ENCODE measurements at places on chromosomes 2 and 18.

GRCh38 chr2:80403081-80403480, 98.5 kb upstream of the LRRTM1 start:
- DNase-seq: no peak

- no peak for DNase-seq
Measured at GRCh38 chr2:216761133-216761532, 65.8 kb upstream of the IGFBP5 start.

DNA sequence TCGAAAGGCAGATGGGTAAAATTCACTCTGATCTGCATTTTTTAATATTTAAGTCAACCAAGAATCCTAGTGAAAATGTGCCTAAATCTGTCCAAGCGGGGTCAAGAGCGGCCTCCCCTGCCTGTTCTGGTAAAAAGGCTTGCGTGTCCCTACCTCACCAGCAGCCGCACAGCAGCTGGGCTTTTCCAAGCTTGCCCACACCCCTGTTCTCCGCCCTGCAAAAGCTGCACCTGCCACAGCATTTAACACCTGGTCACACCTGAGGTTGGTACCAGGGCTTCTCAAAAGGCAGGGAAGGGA, 25.8 kb upstream of the TMEM182 start:
- no peak for DNase-seq

DNA sequence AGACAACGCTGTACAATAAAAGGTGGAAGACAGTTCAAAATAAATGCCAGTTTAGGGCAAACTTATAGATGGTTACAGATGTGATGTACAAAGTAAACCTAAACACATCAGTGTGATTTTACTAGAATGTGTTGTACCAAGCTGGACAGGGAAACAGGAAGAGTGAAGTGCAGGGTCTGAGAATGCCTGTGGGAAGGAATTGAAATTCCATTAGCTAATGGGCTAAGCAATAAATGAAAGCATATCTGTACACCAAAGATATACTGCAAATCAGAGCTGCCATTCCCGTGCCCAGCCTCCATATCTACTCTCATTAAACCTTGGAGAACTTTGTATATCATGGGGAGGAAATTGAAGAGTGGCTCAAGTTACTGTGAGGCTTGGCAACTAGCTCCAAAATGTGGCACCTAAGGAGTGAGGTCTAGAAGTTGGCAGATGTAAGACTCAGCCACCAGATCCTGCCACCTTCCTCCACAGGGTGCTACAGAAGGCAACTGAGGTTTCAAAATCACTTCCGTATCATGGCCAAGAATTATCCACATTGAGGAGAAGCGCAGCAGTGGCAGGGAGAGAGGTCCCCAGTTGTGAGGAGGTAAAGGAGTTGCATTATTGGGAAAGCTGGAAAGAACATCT, 277.8 kb downstream of the TCF4 start:
- DNase-seq: no peak

GRCh38 chr18:6557057-6557769, 142.5 kb upstream of the L3MBTL4 start:
- DNase-seq: no peak

- DNase-seq: no peak
Measured at GRCh38 chr2:157786663-157787363, 89.3 kb downstream of the ACVR1 start.

DNA sequence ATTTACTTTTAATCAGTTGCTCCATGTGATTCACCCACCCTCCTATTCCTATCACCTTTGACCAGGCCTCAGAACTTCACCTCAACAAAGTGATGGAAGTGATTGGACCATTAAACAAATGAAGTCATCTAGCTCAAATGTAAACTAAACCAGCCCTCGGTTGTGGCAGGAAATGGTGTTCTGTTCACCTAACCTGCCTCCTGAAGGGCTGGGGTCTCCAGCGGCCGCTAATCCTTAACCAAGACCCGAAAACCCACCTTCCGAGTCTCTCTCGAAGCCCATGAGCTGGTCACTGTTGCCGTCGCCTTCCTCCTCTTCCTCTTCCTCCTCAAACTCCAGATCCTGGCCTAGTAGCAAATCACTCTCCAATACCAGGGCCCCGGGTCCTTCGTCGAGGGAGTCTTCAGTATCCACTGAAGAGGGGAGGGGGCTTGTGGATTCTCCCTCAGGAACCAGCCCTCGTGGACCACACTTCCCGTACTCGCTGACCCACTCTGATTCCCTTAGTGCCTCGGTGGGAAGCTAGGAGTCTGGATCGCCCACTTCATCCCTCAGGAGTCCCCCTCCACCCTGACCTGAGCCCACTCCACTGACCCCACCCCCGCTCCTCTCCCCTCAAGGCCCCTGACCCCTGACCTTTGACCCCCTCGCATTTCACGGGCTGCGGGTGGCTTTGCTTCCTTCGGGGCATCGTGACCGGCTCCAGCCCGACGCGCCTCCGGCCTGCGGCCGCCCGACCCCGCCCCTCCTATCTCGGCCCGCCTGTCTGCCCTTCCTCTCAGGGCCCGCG, 503 bp downstream of the ZNF513 start:
- DNase-seq: no peak

DNA sequence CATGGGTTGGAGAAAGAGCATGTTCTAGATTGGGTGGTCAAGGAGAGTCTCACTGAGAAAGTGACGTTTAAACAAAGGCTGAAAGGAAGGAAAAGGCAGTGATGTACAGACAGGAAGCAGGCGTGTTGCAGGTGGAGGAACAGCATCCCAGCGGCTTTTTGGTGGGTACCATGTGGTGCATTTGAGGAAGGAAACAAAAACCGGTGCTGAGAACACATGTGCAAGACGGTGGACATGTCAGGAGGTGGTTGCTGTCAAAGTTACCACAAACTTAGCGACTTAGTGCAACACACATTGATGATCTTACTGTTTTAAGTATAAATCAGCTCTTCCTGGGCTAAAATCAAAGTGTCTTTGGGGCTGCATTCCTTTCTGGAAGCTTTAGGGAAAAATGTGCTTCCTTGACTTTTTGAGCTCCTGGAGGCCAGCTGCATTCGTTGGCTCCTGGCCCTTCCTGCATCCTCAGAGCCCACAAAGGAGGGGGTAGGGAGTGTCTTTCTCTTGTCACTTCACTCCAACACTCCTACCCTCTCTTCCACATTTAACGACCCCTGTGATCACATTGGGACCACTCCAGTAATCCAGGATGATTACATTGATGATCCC, 380.6 kb downstream of the FBXO15 start:
- no peak for DNase-seq

- DNase-seq: no peak
Measured at GRCh38 chr18:43405097-43405496, 127.8 kb upstream of the SYT4 start.

DNA sequence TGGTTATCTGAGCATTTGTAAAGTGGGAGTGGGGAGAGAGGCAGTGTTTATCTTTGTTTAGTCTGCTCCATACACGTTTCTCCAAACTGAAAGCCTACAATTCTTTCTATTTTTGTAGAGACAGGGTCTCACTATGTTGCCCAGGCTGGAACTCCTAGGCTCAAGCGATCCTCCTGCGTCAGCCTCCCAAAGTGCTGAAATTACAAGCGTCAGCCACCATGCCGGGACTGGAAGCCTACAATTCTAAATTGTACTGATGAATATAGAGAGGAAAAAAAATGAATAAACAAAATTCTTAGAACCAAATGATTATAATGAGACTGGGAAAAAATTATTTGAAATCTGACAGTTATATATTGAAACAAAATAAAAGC, 1.4 kb upstream of the ZFAND2B start:
- no peak for DNase-seq

DNA sequence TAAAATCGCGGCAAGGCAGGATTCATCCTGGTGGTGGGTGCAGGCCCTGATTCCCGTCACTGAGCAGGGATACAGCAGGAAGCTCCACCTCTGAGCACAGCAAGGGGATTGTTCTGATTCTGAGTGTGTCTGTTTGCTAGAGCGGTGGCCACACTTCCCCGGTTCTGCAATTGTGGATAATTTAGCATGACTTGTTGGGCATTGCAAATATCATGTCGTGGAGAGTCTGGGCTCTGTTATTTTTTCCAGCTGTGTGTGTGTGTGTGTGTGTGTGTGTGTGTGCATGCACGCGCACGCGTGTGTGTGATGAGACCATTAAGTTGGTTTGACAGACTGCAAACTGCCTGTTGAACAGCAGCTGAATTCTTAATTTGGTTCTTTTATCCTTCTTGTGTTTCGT, 4.1 kb upstream of the TMEM18 start:
- no peak for DNase-seq

- DNase-seq: no peak
Measured at GRCh38 chr18:48949606-48950535, 894 bp downstream of the SMAD7 start.

GRCh38 chr2:205139822-205140463, 542.4 kb upstream of the NRP2 start:
- no peak for DNase-seq

- no peak for DNase-seq
Measured at GRCh38 chr2:199870581-199870980, 19.6 kb upstream of the FTCDNL1 start.

DNA sequence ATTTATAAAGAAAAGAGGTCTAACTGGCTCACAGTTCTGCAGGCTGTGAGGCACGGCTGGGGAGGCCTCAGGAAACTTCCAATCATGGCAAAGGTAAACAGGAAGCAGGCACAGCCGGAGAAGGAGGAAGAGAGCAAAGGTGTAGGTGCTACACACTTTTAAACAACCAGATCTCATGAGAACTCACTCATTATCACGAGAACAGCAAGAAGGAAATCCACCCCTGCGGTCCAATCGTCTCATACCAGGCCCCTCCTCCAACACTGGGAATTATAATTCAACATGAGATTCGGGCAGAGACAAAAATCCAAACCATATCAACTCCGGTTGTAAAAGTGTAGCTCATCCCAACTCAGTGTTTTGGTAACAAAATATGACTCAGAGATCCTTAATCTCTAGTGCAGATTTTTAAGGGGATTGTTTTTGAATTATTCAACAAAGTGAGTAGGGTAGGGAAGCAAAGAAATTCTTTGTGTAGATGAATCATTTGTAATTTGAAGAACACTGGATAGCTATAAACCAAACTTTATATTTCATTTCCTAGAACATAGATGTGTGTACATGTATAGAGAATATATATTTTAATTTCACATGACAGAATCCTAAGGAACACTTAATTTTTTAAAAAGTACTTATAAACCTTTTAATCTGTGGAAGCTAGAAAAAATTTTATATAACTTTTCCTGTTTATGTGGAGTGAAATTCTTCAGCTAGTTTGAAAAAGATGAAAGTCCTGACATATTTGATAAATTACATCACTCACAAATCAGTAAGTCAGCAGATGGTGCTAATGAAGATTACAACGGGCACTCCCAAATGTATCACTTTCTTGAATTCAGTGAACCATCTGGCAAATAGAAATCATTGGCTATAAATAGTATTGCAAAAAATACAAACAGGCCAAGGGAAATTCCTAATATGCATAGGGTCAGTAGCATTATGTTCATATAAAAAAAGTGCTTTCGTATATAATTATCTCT, 130.1 kb downstream of the OLA1 start:
- no peak for DNase-seq

DNA sequence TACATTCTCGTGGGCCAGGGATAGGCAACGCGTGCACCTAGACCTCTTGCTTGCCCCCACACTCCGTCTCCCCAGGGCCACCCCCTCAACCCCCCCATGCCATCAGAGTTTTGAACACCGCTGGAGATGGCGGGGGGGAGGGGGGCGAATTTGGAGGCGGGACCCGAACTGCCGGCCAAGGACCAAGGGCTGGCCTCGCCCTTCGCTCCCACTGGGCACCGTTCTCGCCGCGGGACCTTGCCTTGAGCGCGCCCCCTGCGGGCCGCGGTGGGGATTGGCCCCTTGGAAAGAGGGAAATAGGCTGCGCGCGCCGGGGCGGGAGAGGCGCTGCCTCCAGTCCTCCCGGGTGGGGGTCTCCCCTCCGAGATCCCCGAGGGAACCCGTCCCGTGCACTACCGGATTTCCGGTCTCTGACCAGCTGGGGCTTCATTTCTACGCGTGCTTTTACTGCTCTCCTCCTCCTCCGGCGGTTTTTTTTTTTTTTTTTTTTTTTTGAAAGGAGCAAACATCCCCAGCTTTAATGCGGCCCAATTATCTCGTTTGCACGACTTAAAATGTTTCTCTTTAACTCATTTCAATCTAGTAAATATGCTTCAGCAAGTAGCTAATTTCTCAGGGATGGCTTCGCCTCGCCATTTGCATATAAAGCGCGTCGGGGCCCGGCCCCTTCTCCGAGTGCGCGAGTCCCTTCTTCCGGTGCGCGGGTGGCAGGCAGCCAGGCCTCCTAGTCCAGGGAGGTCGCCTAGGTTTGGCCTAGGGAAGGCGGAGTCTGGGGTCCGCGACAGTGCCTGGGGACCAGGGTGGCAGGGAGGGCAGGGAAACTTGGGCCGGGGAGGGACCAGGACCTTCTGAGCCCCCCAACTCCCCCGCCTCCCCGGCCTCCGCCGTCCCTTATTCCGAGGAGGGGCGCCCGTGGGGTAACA, 10.0 kb upstream of the GBX2 start:
- no peak for DNase-seq

GRCh38 chr2:109670556-109671411, 56.6 kb downstream of the SOWAHC start:
- DNase-seq: no peak

- no peak for DNase-seq
Measured at GRCh38 chr2:85659324-85659981, 8.5 kb downstream of the SFTPB start.

GRCh38 chr18:32152705-32153448, 37.0 kb upstream of the MEP1B start:
- DNase-seq: no peak

DNA sequence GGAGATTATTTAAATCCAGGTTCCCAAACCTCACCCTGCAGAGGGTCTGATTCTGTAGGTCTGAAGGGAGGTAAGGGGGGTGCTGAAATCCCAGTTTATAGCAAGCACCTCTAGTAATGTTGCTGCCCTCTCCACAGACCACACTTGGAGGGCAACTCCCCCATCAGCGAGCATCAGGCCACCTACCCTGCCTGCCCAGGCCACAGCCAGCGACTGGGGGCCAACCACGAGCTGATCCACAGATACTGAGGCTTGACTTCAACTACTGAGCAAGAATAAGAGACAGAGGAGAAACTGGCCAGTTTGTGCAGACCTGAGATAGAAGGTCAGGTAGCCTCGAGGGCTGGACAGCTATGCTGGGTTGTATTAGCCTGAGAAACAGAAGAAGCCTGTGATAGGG, 36.3 kb upstream of the LBH start:
- no peak for DNase-seq

All from stimulated activated CD4-positive, alpha-beta T cell treated with anti-CD3 and anti-CD28 coated beads, Interleukin-15, amount 100 ng/mL, for 1 hour (primary cell).